ENCODE measurements at places on chromosomes 4 and X. TPM values are rescaled to one million over a fixed set of nuclear protein-coding genes. Genes with fewer than 3 reads are reported as not detected.

MMRN1 gene
- 0.90 TPM for total RNA-seq

PCYT1B gene
- 0.25 TPM for total RNA-seq

AKAP4 gene
- total RNA-seq, result not detected

DNA sequence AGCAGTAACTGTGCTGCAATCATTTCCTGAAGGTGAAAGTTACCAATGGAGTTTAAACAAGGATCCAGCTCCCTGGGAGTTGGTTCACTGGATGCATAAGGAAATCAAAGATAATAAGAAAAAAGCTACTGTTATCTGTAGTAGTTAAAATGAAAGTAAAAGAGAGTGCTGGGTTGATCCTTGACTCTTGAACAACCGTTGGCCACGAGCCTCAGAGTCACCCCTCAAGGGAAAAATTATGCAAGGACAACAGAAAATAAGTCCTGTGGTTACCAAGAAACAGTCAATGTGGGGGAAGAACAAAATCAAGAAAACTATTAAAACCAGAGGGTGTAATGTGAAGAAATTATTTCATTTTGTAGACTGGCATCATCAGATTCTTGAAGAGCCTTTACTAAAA is 49.7 kb upstream of the DDIT4L start:
- H3K27me3 ChIP-seq, result peaks cover 4% of the 10 kb centered on the region

DNA sequence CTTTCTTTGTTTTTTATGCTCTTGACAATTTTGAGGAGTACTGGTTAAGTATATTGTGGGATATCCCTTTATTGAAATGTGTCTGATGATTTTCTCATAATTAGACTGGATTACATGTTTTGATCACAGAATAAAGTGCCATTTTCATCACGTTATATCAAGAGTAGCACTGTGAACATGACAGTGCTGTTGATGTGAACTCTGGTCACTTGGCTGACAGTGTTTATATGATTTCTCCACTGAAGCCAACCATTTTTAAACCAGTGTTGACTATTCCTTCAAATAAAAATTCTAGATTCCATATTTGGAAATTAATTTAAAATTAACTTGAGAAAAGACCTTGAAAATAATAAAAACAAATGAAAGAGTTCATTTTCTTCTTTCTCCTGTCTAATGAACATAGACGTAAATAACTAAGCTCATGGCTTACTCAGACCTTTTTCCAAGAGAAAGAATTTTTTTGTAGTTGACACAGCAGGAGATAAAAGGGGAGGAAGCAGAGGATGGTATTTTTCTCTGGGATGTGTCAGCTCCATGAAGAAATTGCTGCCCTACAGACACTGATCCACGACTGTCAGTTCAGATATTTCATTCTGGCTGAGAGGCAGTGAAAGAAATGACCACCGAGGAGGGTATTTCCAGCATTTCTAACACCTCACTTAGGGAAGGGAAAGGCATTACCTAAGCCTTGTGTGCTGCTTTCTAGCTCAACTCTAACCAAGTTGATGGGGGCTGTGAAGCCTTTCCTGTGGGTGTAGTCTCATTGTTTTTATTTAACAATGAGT is 150.9 kb upstream of the ANK2 start:
- no peak for DNase-seq
- peaks cover 14% of the 10 kb centered on the region for H3K27me3 ChIP-seq
- H3K36me3 ChIP-seq, result no peaks in the 10 kb centered on the region

DNA sequence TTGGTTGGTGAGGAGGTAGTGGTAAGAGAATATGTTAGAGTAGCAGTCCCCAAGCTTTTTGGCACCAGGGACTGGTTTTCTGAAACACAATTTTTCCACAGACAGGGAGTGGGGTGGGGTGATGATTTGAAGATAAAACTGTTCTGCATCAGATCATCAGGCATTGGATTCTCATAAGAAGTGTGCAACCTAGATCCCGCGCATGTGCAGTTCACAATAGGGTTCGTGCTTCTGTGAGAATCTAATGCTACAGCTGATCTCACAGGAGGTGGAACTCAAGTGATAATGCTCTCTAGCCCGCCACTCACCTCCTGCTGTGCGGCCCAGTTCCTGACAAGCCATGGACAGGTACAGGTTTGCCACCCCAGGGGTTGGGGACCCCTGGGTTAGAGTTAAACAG is 423.3 kb downstream of the GPAT3 start:
- no peak for DNase-seq
- no peak overlapping the region for H3K27ac ChIP-seq
- H3K36me3 ChIP-seq, result no peaks in the 10 kb centered on the region
- H3K4me3 ChIP-seq, result no peak overlapping the region
- H3K4me1 ChIP-seq, result no peaks in the 10 kb centered on the region
- no peaks in the 10 kb centered on the region for H3K27me3 ChIP-seq

- H3K36me3 ChIP-seq, result no peaks in the 10 kb centered on the region
- DNase-seq, result no peak
- peaks cover 2% of the 10 kb centered on the region for H3K27me3 ChIP-seq
- no peak overlapping the region for H3K27ac ChIP-seq
- H3K4me3 ChIP-seq, result no peak overlapping the region
Observed at GRCh38 chrX:107624893-107625292, 3.4 kb upstream of the PRPS1 start.

- no peaks in the 10 kb centered on the region for H3K27me3 ChIP-seq
- no peaks in the 10 kb centered on the region for H3K36me3 ChIP-seq
- H3K4me1 ChIP-seq, result no peaks in the 10 kb centered on the region
- H3K4me3 ChIP-seq, result no peak overlapping the region
Observed at GRCh38 chr4:96126227-96126626, 286.3 kb downstream of the PDHA2 start.

DNA sequence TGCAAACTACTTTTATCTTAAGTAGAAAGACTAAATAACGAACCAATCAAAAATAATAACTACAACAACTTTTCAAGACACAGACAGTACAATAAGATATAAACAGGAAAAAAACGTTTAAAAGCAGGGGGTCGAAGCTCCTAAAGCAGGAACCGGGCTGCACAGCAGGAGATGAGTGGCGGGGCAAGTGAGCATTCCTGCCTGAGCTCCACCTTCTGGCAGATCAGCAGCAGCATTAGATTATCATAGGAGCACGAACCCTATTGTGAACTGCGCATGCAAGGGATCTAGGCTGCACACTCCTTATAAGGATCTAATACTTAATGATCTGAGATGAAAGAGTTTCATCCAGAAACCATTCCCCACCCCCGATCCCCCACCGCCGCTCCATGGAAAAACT is 146.2 kb downstream of the TEX11 start:
- no peak overlapping the region for H3K27ac ChIP-seq
- no peak overlapping the region for H3K4me3 ChIP-seq
- DNase-seq, result no peak
- H3K4me1 ChIP-seq, result no peaks in the 10 kb centered on the region

- no peaks in the 10 kb centered on the region for H3K36me3 ChIP-seq
- H3K4me1 ChIP-seq, result no peaks in the 10 kb centered on the region
- no peak overlapping the region for H3K4me3 ChIP-seq
- no peak for DNase-seq
- no peaks in the 10 kb centered on the region for H3K27me3 ChIP-seq
Observed at GRCh38 chr4:154869301-154869700, 88.2 kb downstream of the RBM46 start.

DNA sequence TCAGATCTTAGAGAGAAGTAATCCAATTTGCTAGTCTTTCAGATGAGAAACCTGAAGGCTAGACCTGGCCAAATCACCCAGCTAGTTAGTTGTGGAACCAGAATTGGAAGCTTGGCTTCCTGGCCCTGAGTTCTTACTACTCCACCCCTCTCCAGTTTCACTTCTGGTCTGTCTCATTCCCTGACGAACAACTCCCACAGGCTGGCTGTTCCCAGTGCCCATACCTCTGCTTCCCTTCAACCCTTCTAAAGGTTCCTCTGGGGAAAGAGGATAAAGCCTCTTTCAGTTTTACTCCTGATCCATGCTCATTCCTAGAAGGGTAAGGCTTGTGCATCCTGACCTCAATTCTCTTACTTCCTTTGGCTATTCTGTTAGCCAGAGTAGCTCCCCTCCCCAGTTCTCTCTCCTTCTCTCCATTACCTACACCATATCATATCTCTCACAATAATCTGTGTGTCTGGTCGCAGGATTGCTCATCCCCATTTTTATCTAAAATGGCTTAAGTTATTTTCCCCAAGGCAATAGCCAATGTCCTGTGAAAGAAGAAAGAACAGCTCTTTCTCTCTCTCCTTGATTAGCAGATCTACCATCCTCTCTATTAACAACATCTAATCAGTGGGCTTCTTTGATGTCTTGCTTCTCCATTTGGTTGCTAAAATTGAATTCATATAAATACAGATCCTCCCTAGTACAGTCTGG is 155.0 kb upstream of the MAOA start:
- H3K4me1 ChIP-seq, result no peaks in the 10 kb centered on the region
- no peak overlapping the region for H3K27ac ChIP-seq
- H3K36me3 ChIP-seq, result no peaks in the 10 kb centered on the region
- H3K27me3 ChIP-seq, result no peaks in the 10 kb centered on the region
- H3K4me3 ChIP-seq, result no peak overlapping the region

DNA sequence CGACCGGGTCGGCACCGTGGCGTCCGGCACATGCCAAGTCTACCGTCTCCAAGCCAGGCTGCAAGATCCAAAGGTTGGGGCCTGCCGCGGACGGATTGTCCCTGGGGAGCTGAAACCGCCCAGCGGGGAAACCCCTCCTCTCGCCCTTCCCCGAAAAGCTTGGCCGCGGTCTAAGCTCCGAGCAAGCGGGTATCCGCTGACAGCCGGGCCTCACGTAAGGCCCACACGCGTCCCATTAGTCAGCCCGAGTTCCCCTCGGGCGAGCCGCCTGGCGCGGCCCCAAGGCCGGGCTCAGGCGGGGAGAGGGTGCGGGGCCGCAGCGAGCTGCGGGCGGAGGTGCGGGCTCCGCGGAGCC is 6.8 kb upstream of the BCOR start:
- peak overlapping the region; percentile 21 for H3K4me3 ChIP-seq
- H3K36me3 ChIP-seq, result no peaks in the 10 kb centered on the region
- peaks cover 19% of the 10 kb centered on the region for H3K4me1 ChIP-seq

GRCh38 chrX:40933706-40934425 is 151.4 kb upstream of the USP9X start:
- DNase-seq, result no peak
- H3K4me3 ChIP-seq, result peak overlapping the region; percentile 61
- no peaks in the 10 kb centered on the region for H3K27me3 ChIP-seq
- no peaks in the 10 kb centered on the region for H3K36me3 ChIP-seq
- peak overlapping the region; percentile 76 for H3K27ac ChIP-seq

DNA sequence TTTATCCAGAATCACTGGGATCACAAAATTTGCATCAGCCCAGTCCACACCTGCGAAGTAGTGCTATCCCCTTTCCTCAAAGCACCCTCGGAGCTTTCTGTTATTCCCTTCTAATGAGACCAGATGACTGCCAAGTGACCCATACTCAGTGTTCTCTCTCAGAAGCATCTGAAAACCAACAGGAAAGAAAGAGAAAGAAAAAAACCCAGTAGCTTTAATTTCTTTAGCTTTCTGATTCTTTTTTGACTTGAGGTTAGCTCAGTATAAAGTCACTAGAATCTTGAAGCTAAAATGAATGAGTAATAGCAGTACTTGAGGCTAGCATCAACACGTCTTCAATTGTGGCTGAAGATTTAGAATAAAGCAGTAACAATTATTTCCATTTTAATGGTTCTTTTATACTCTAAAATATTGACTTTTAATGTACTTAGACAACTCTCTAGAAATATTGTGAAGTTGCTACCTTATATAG is 124.4 kb downstream of the ANK2 start:
- no peak for DNase-seq
- no peak overlapping the region for H3K27ac ChIP-seq
- H3K27me3 ChIP-seq, result peaks cover 9% of the 10 kb centered on the region
- H3K4me3 ChIP-seq, result no peak overlapping the region
- H3K36me3 ChIP-seq, result no peaks in the 10 kb centered on the region
- H3K4me1 ChIP-seq, result no peaks in the 10 kb centered on the region

- H3K4me1 ChIP-seq, result no peaks in the 10 kb centered on the region
- no peaks in the 10 kb centered on the region for H3K27me3 ChIP-seq
- H3K4me3 ChIP-seq, result no peak overlapping the region
- H3K36me3 ChIP-seq, result no peaks in the 10 kb centered on the region
Observed at GRCh38 chr4:14410516-14410915, 591.8 kb upstream of the CPEB2 start.

- H3K4me3 ChIP-seq, result no peak overlapping the region
- H3K27ac ChIP-seq, result no peak overlapping the region
- DNase-seq, result no peak
Observed at GRCh38 chr4:165058666-165059065, 5.0 kb downstream of the TRIM75 start.

- H3K4me1 ChIP-seq, result peaks cover 9% of the 10 kb centered on the region
- no peak for DNase-seq
- H3K27ac ChIP-seq, result no peak overlapping the region
- H3K4me3 ChIP-seq, result no peak overlapping the region
- H3K27me3 ChIP-seq, result peaks cover 2% of the 10 kb centered on the region
- H3K36me3 ChIP-seq, result no peaks in the 10 kb centered on the region
Observed at GRCh38 chr4:26048950-26049349, 134.9 kb downstream of the SMIM20 start.

DNA sequence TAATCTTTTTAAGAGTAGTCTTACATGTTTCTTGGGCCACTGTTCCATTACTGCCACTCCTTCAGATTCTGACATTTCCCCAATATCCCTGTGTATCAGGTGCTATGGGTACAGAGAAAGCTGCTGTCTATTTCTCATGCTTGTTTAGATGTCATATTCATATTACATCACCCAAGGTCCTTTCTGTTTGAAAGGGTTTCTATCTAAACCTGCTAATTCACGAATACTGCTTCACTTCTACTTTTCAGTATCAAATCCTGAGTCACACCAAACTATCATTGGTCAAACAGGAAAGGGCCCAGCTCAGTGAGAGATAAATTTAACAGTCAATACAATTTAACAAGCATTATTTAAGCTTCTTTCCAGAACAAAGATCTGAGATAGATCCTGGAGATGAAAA is 241.4 kb downstream of the UGT8 start:
- no peak overlapping the region for H3K27ac ChIP-seq
- H3K4me1 ChIP-seq, result no peaks in the 10 kb centered on the region
- H3K36me3 ChIP-seq, result no peaks in the 10 kb centered on the region
- DNase-seq, result no peak
- H3K4me3 ChIP-seq, result no peak overlapping the region
- H3K27me3 ChIP-seq, result no peaks in the 10 kb centered on the region

DNA sequence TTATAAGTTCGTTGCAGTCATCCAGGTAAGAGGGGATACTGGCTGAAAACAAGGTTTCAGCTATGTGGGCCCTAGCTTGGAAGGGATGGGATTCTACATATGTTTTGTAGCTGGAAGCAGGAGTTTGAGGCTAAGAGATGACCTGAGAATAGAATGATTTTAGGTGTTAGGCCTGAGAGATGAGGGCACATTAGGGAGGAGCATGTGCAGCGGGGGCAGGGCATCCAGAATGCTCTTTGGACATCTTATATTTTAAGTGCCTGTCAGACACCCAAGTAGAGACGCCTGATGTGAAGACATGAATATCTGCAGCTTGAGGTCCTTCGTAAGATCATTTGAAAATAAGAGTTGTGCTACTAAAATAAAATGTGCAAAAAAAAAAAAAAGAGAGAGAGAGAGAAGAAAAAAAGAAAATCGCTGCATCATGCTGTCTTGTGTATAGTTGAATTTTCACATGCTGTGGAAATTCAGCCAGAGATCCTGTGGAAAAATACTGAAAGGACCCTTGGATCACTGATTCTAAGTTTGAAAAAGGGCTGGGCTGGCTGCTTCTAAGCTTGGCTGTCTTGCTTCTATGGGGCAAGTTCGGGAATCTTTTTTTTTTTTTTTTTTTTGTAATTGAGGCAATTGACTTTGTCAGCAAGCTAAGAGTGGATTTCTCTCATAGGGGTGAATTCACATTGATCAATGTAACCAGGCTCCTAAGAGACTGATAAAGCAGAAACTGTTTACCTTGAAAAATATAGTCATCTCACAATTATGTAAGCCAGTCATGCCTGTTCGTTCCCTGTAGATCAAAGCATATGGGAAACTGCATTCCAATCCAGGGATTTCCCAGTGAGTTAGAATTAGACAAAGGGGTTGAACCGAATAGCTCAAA is 341.0 kb upstream of the GATB start:
- peak overlapping the region; percentile 34 for H3K4me3 ChIP-seq
- H3K36me3 ChIP-seq, result peaks cover 36% of the 10 kb centered on the region
- peaks cover 83% of the 10 kb centered on the region for H3K4me1 ChIP-seq
- H3K27me3 ChIP-seq, result no peaks in the 10 kb centered on the region
- H3K27ac ChIP-seq, result peak overlapping the region; percentile 100
- DNase-seq, result no peak
